ENCODE measurements at places on chromosomes 6 and 20. TPM values are rescaled to one million over a fixed set of nuclear protein-coding genes. Genes with fewer than 3 reads are reported as not detected.
A peak's percentile ranks its signal among the peaks of the same experiment; 100 is the strongest.

KHDC1L gene
- not detected for polyA plus RNA-seq

TUBB2B gene
- polyA plus RNA-seq, result 0.59 TPM

LST1 gene
- polyA plus RNA-seq, result 49.6 TPM

ISM1 gene
- 1.3 TPM for polyA plus RNA-seq

- DNase-seq, result no peak
- no peaks in the 10 kb centered on the region for H3K27me3 ChIP-seq
- H3K27ac ChIP-seq, result no peak overlapping the region
Observed at GRCh38 chr20:10497283-10497682, 62.2 kb downstream of the SLX4IP start.

DNA sequence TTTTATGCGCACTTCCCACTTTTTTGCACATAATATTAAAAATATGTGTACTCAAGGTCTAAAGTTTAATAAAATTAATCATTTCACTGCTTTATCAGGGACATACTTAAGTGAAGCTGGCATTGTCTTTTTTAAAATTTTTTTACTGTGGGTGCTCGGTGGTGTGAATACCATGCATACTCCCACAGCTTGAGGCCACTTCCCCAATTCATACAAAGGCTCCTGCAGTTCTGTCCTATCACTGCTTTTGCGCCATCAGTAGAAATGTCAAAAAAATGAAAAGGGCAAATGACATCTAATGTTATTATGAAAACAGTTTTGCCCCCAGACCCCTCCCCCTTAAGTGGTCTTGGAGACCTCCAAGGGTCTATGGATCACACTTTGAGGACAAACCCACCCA lies 464.1 kb upstream of the ARID1B start:
- H3K36me3 ChIP-seq, result no peaks in the 10 kb centered on the region
- DNase-seq, result no peak
- no peaks in the 10 kb centered on the region for H3K4me1 ChIP-seq
- H3K4me3 ChIP-seq, result no peak overlapping the region

GRCh38 chr6:3014675-3015066 lies 15.0 kb downstream of the NQO2 start:
- no peak overlapping the region for H3K27ac ChIP-seq
- H3K4me1 ChIP-seq, result no peaks in the 10 kb centered on the region
- peaks cover 35% of the 10 kb centered on the region for H3K36me3 ChIP-seq
- no peak for DNase-seq
- no peaks in the 10 kb centered on the region for H3K27me3 ChIP-seq

- DNase-seq, result no peak
- H3K4me3 ChIP-seq, result no peak overlapping the region
- no peaks in the 10 kb centered on the region for H3K27me3 ChIP-seq
- no peak overlapping the region for H3K27ac ChIP-seq
- no peaks in the 10 kb centered on the region for H3K36me3 ChIP-seq
Observed at GRCh38 chr6:85050149-85050548, 285.8 kb upstream of the TBX18 start.

DNA sequence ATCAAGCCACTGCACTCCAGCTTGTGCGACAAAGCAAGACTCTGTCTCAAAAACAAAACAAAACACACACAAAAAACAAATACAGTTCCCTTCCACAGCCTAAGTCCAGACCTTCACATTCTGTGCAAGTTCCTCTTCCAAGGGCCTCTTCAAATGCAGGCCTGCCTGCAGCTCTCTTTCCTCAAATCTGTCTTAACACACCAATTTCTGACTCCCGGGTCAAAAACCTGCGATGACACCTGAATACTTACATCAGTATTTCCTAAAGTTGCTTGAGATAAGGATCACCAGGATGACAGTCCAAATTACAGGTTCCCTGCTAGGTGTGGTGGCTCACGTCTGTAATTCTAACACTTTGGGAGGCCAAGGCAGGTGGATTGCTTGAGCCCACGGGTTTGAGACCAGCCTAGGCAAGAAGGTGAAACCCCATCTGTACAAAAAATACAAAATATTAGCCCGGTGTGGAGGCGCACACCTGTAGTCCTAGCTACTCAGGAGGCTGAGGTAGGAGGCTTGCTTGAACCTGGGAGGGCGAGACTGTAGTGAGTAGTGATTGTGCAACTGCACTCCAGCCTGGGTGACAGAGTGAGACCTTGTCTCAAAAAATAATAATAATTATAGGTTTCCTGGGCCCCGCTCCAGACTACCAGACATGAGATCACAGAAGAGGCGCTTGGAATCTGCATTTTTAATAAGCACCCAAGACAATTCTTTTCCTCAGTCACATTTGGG lies 8.8 kb upstream of the PARD6B start:
- H3K27me3 ChIP-seq, result no peaks in the 10 kb centered on the region
- no peaks in the 10 kb centered on the region for H3K36me3 ChIP-seq
- no peaks in the 10 kb centered on the region for H3K4me1 ChIP-seq
- no peak overlapping the region for H3K27ac ChIP-seq
- DNase-seq, result no peak
- H3K4me3 ChIP-seq, result no peak overlapping the region

DNA sequence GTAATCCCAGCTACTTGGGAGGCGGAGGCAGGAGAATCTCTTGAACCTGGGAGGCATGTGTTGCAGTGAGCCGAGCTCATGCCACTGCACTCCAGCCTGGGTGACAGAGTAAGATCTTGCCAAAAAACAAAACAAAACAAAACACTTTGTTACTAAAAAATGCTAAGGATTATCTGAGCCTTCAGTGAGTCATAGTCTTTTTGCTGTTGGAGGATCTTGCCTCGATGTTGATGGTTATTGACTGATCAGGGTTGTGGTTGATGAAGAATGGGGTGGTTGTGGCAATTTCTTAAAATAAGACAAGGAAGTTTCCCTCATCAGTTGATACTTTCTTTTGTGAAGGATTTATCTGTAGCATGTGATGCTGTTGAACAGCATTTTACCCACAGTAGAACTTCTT lies 196.8 kb upstream of the HDDC2 start:
- H3K27ac ChIP-seq, result no peak overlapping the region
- DNase-seq, result no peak
- H3K36me3 ChIP-seq, result no peaks in the 10 kb centered on the region

DNA sequence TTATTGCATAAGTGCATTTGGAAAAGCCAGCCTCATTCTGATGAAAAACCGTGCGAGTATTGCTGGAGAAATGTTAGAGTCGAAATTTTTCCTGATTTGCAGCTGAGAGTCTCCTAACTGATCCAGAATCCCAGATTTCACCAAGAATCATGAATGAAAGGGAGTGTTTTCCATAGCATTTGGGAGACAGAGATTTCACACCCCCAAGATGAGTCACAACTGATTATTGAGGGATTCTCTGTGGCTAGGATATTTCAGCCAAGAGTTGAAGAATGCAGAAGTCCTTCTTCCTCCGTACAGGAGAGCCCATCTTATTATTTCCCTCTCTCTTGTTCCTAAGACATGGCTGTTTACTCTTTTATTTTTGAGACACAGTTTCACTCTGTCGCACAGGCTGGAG lies 82.2 kb upstream of the SALL4 start:
- no peaks in the 10 kb centered on the region for H3K4me1 ChIP-seq
- no peaks in the 10 kb centered on the region for H3K36me3 ChIP-seq
- H3K4me3 ChIP-seq, result no peak overlapping the region
- no peaks in the 10 kb centered on the region for H3K27me3 ChIP-seq

DNA sequence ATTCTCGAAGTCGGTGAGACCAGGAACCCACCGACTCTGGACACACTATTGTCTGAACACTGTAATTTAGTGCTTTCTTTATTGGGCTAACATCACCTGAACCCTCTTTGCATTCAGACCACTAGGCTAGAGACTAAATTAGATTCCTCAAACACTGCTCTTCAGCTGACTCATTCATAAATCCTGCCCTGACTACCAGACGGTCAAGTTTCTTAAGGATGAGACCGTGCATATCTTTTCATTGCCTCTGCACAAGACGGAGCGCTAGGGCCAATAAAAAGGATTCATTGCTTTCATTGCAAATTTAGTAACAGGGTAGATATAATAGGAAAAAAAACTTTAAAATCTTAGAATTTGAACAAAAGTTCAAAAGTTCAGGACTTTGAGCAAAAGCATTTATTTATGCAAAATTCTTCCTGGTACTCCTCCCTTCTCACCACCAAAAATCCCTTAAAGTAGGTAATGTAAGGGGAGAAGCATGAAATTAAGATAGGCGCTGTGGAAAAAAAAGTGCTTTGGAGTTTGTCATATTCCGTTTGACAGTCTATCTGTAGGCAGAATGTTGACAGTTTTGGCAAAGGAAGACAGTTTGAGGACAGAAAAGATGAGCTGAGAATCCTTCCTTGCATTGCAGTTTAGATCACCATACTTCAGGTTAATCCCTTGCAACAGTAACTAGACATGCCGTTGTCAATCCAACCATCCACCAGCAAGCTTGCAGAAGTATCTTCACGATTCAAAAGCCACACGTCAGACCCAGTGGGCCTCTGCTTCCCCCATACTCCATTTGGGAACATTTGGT lies 328.6 kb upstream of the JARID2 start:
- H3K27me3 ChIP-seq, result no peaks in the 10 kb centered on the region
- no peak overlapping the region for H3K27ac ChIP-seq
- no peaks in the 10 kb centered on the region for H3K36me3 ChIP-seq
- no peak overlapping the region for H3K4me3 ChIP-seq
- no peaks in the 10 kb centered on the region for H3K4me1 ChIP-seq

GRCh38 chr20:48690888-48691287 lies 136.9 kb downstream of the PREX1 start:
- no peak overlapping the region for H3K27ac ChIP-seq
- peaks cover 19% of the 10 kb centered on the region for H3K4me1 ChIP-seq
- no peak for DNase-seq
- peaks cover 23% of the 10 kb centered on the region for H3K36me3 ChIP-seq
- no peaks in the 10 kb centered on the region for H3K27me3 ChIP-seq

- H3K4me3 ChIP-seq, result peak overlapping the region; percentile 76
- DNase-seq, result no peak
- no peaks in the 10 kb centered on the region for H3K27me3 ChIP-seq
Observed at GRCh38 chr6:83068616-83069015, 1.1 kb downstream of the DOP1A start.

- H3K27ac ChIP-seq, result no peak overlapping the region
- no peaks in the 10 kb centered on the region for H3K36me3 ChIP-seq
- no peaks in the 10 kb centered on the region for H3K4me1 ChIP-seq
- H3K27me3 ChIP-seq, result no peaks in the 10 kb centered on the region
- no peak overlapping the region for H3K4me3 ChIP-seq
- DNase-seq, result peak; percentile 6
Observed at GRCh38 chr20:44288252-44288651, 22.8 kb downstream of the FITM2 start.

GRCh38 chr20:58583586-58583985 lies 67.5 kb upstream of the STX16 start:
- DNase-seq, result no peak
- no peaks in the 10 kb centered on the region for H3K36me3 ChIP-seq
- H3K27ac ChIP-seq, result no peak overlapping the region
- H3K27me3 ChIP-seq, result peaks cover 4% of the 10 kb centered on the region
- no peak overlapping the region for H3K4me3 ChIP-seq

GRCh38 chr6:40116832-40117231 lies 182.6 kb upstream of the MOCS1 start:
- no peaks in the 10 kb centered on the region for H3K36me3 ChIP-seq
- no peak for DNase-seq
- no peak overlapping the region for H3K4me3 ChIP-seq
- no peaks in the 10 kb centered on the region for H3K27me3 ChIP-seq

DNA sequence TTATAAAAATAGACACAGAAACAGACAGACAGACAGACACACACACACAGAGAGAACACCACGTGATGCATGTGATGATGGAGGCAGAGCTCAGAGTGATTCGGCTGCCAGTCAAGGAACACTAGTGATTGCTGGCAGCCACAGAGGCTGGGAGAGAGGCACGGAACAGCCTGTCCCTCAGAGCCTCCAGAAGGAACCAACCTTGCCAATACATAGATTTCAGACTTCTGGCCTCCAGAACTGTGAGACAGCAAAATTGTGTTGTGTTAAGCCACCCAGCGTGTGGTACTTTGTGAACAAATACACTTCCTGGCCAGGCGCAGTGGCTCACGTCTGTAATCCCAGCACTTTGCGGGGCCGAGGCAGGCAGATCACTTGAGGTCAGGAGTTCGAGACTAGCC lies 9.5 kb upstream of the PARD6B start:
- no peak overlapping the region for H3K27ac ChIP-seq
- no peaks in the 10 kb centered on the region for H3K27me3 ChIP-seq
- no peaks in the 10 kb centered on the region for H3K4me1 ChIP-seq
- no peak overlapping the region for H3K4me3 ChIP-seq
- no peak for DNase-seq

DNA sequence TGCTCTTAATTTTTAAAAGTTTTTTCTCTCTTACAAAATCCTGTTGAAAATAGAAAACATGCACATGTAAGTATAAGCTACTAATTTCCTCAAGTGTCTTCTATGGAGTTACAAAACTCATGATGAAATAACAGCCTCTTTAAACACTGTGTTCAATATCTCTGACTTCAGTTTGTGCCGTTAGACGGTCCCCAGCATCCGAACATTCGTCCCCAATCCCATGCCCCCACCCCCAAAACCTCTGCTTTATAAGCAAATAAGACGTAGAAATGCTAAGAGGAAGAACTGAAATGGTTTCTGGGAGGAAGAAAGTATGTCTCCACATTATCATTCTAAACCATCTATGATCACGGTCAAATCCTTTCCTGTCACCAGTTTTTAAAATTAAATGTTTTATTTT lies 31.7 kb upstream of the MYB start:
- no peak overlapping the region for H3K4me3 ChIP-seq
- H3K36me3 ChIP-seq, result no peaks in the 10 kb centered on the region
- H3K27me3 ChIP-seq, result no peaks in the 10 kb centered on the region
- no peak for DNase-seq
- peaks cover 11% of the 10 kb centered on the region for H3K4me1 ChIP-seq
- no peak overlapping the region for H3K27ac ChIP-seq

DNA sequence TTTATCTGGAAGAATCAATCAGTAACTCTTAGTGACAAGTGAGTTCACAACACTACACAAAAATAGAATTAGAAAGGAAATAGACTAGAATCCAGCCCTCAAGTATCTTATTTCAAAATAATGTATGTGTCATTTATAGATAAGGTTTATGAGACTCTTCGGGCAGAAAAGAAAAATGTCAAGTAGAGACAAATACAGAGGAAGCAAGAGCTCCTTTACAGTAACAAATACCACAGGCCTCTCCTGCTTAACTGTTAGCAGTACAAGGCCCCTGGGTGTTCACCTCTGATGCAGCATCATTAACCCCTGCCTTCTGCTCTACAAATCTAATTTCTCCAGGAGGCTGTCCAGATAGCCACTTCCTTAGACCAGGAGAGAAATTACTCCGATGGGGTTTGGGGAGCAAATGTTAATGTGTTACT lies 76.7 kb downstream of the UBE3D start:
- no peak for DNase-seq
- H3K4me1 ChIP-seq, result no peaks in the 10 kb centered on the region
- no peak overlapping the region for H3K27ac ChIP-seq
- H3K4me3 ChIP-seq, result no peak overlapping the region
- H3K27me3 ChIP-seq, result no peaks in the 10 kb centered on the region
